NCI-H1694 (cell line): ENCODE measurements at places on chromosomes 5 and 9.
A peak's percentile ranks its signal among the peaks of the same experiment; 100 is the strongest.

DNA sequence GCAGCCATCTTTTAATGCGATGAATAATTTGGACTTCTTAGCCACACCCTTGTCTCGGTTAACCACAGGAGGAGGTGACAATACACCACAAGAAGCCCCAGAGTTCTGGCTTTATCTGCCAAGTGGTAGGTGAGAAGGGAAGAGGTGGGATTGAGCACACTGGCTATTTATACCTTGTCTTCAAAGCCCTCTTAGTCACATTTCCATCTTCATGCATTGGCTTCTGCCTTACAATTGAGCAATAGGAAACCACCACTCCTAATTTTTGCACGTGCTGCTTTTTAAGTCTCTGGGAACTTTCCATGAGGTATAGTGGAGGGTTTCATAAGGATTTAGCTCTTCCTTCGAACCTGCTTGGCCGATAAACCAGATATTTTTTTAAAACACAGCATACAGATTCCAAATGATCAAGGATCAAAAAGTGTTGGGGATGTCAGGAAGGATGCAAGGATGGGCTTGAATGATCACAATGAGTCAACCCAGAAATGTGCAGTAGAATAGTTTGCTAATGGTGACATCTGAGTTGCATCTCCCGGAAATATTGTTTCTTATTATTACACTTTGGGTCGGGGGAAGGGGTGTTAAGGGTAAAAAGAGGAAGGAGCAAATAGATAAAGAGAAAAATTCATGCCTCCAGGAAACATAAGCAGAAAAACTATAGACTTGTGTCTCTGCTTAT is 25.5 kb downstream of the PLAC8L1 start:
- no peak for DNase-seq

GRCh38 chr9:22044583-22044982 is 35.5 kb upstream of the CDKN2B start:
- DNase-seq: no peak

GRCh38 chr9:134213508-134213850 is 49.1 kb upstream of the RNU6ATAC start:
- DNase-seq: no peak

DNA sequence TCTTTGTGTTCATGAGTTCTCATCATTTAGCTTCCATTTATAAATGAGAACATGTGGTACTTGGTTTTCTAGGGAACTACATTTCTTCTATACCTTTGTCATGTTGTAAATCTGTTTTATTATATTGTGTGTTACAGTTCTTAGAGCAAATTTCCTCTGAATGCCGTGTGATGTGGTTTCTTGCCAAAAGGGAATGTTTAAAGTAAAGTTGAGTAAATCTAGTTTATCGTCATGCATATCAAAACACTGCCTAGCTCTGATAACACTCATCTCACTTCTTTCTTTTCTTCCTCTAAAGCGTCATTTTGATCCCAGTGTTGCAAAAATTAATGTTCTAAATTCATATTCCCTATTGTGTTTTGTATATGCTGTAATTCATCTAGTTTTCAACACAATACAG is 295.4 kb upstream of the HAPLN1 start:
- no peak for DNase-seq

- no peak for DNase-seq
These were observed 79.8 kb downstream of the XRCC4 start for GRCh38 chr5:83157163-83157562.

- DNase-seq: no peak
These were observed 163.0 kb downstream of the SMARCA2 start for GRCh38 chr9:2178034-2178734.

DNA sequence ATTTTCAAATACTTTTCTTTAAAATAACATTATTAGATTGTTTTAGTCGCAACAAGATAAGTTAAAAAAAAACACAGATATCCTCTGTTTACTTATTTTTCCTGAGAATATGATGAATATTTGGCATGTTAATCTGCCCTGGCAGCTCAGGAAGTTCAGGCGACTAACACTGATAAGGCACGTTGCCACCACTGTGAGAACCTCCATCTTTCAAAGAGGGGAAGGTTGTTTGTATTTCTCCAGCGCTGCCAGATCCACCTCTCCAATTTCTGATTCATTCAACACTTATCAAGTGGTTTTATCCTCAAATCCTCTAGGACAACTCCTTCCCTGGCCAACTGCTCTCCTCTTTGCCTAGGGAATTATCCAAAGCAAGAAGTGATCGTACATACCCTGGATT is 21.8 kb downstream of the CTNNAL1 start:
- DNase-seq: no peak

DNA sequence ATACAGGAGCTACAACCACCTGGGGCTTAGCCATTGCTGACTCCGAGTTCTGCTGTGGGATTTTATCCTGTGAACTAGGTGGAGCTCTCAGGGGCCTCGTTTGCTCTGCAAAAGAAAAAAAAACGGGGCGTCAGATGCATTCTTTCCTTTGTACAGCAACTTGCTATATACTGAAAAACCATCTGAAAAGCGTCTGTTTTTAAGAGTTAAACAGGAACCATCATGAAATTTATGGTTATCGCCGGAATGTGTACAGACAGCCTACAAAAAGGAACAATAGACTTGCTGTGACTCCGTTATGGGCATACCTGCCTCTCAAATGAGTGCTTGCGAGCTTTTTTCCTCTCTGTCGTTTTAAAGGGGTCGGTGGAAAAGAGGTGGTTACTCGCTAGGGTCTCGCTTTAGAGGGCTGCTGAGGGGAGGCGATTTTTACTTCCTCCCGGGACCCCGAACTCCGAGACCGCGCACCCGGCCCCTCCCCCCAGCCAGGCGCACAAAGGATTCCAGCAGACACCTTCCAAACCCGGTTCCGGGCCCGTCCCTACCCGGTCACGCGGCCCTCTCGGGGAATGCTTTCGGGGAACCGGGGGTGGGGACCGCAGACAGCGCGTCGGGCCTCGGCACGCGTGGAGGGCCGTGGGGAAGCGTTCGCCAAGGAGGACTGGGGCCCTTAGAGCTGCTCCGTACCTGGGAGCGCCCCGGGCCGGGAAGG is 826 bp downstream of the PAIP1 start:
- peak; percentile 41 for DNase-seq

DNA sequence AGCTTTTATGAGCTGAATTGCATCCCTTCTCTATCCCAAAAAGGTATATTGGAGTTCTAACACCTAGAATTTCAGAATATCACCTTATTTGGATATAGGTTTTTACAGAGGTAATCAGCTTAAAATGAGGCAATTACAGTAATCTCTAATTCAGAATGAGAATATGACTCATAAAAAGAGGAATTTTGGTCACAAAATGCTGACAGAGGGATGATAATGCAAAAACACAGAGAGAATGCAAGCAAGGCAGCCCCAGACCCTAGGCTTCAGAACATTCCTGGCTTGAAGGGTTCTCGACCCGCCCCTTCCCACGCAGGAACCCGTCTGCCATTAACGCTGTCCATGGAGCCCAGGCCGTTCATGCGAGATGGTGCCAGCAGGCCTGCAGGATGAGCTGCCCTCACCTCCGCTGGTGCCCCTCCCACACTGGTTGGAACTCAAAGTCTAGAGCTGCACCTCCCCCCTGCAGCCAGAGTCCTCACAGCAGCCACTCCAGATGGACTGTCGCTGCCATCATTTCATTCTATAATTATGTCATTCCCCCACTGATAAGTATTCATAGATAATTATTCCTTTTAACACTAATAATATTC is 1173.4 kb upstream of the ACO1 start:
- no peak for DNase-seq

GRCh38 chr5:133977858-133978257 is 9.4 kb upstream of the C5orf15 start:
- no peak for DNase-seq

DNA sequence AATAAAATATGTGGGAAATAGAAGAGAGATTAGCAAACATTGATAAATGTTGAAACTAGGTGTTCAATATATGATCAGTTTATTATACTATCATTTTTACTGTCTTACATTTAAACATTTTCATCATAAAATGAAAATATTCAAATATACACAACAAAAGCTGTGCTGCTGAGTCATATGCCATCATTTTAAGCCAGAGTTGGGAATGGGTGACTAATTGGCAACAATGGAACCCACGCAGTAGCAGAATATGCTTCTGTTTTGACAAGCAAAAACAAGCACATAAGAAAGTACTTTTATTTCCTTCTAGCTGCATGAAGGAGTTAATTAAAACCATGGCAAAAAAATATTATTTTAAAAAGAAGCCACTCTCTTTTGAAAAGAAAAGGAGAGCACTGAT is 340.0 kb upstream of the EDIL3 start:
- DNase-seq: no peak

GRCh38 chr5:5370059-5370774 is 52.3 kb upstream of the ICE1 start:
- DNase-seq: no peak

DNA sequence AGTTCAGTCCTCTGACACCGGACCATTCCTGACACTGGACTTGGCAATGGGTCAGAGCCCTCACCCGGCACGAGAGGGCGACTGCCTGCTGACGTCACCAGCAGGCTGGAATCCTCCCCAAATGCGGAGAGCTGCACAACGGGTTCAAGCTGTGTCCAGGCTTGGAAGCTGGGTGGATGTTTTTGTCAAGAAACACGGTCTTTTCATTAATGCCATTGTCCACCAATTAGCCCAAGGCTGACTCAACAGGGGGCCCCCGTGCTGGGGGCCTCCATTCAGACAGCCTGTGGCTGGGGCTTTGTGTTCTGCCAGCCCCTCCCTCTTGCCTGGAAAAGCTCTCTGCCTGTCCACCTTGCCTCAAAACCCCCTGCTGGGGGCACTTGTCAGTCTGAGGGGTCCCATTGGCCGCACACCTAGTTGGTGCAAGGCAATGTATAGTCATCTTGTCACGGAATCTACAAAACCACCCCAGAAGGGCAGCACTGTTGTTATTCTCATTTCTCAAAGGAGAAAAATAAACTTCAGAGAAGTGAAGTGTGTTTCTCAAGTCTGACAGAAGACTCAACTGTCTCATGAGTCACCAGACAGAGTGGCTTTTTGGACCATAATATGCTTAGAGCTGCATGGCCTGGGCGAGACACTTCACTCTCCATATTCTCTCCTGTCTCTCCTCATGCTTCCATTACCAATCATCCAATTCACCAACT is 24.6 kb downstream of the NDUFA8 start:
- no peak for DNase-seq

DNA sequence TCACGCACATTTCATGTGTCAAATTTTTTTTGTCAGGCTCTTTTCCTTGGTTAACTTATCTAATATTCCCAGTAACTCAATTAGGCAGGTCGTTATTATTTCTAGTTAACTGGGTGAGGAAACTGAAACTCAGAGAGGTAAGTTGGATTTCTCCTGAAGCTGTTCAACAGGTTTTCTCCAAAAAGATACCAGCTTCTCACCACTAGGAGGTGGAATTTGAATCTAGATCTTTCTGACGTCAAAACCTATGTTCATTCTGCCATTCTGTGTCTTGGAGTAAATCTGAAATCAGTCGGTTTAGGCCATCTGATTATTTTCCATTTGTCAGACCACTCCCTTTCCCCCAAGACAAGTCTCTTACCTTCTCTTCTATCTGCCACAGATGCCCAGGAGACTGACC is 572.9 kb downstream of the ACTL7B start:
- no peak for DNase-seq

GRCh38 chr5:34580983-34581382 is 75.1 kb upstream of the RAI14 start:
- no peak for DNase-seq

DNA sequence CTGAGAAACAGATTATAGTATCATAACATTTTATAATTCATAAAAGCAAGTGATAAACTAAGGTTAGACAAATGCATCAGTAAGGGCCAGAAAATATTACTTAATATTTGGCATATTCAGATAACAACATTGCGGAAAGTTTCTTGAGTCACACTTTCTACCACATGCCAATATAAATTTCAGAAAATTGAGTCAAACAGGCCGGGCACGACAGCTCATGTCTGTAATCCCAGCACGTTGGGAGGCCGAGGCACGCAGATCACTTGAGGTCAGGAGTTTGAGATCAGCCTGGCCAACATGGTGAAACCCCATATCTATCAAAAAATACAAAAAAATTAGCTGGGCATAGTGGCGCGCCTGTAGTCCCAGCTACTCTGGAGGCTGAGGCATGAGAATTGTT is 47.1 kb downstream of the SLC38A9 start:
- DNase-seq: no peak

DNA sequence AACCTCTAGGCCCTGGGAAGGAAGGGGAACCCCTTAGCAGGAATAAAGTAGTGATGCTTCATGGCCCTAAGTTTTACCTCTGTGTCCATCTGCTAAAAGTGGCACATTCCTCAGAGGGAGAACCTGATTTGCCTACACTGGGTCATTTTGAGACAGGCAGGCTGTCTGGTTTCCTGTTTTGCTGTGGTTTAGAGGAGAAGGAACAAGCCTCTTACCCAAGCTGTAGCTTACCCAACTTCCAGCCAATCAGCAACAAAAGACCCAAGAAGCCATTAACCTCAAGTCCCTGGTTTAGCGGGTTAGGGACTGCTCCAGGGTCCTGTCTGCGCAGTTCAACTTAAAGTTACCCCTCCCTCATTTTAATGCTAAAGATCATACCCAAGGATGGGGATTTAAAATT is 411.0 kb downstream of the MAT2B start:
- DNase-seq: no peak

DNA sequence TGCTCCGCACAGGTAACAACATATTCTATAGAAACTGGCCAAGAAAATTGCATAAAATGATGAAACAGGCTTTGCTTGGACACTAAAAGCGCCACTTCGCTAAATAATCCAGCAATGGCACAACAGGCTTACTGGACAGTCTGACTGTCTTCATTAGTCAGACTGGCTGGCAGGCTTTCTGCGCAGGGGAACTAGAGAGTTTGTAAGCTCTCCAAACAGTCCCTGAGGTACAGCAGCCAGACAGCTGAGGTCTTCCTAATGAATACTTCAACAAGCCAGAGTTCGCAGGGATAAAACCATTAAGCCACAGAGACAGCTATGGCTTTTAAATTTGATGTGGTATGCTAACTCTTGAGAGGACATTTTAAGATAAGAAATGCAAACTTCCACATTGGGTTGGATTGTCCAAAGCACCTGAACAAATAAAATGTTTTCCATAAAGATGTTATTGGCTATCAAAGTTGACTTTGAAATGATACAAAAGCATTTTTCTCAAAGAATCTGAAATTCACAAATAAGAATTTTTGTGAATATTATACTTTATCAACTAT is 20.7 kb downstream of the PLK2 start:
- no peak for DNase-seq

DNA sequence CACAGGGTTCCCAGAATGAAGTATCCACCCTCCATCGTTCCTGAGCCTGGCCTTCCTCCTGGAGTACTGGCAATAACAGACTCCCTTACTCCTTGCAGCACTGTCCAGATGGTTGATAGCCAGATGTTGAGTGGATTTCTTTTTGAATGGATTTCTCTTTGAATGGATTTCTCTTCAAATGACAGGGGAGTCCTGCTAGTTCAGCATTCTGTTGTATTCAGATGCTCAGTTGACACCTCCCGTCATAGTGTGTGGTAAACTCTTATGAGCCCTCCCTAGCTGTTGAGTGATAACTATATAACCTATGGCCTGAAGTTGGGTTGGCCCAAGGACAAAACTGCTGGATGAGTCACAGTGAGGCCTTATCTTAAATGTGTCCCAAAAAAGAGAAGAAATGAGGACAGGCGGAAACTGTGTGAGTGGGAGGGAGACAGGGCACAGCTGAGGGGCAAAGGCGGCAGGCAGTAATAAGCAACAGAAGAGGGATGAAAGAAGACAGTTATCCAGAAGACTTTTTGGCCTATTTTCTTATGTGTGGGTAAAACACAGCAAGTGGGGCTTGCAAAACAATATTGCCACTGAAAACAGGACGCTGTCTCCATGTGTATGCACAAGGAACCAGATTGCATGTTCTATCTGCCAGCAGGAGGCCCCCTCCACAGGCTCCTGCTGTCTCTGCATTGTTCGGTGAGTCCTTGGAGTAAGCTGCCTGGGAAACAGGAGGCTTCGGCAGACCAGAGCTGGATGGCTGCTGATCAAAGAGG is 209.5 kb upstream of the S1PR3 start:
- DNase-seq: no peak
